ENCODE measurements at places on chromosomes 13 and 19.

- peak; percentile 13 for DNase-seq
Observed at GRCh38 chr19:58228585-58229254, at the start of gene ZNF544. ZNF544 (plus strand) TSS chr19:58228914; CDS start chr19:58244024, 15,110 bp downstream.

GRCh38 chr19:21210037-21210621, 68.3 kb downstream of the ZNF431 start:
- no peak for DNase-seq

GRCh38 chr19:17837972-17838371, 9.8 kb downstream of the JAK3 start:
- no peak for DNase-seq

- no peak for DNase-seq
Observed at GRCh38 chr13:99844421-99844820, 127.1 kb downstream of the ZIC5 start.

DNA sequence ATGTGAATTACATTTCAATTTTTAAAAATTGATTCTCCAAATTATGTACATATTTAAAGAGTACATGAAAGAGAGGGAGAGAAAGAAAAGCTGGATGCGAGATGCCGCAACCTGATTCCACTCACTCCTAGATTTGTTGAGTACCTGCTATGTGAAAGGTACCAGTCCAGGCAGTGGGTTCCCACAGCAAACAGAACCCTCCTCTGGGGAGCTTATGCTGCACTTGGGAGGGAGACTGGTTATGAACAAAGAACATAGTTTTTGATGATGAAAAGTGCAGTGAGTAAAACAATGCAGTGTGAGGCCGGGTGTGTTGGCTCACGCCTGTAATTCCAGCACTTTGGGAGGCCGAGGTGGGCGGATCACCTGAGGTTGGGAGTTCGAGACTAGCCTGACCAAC, 43.4 kb downstream of the ACTN4 start:
- no peak for DNase-seq
